ENCODE measurements at places on chromosomes 2 and 18. TPM values are rescaled to one million over a fixed set of nuclear protein-coding genes. Genes with fewer than 3 reads are reported as not detected.

The CCDC74A gene
- 2.2 TPM for total RNA-seq

GRCh38 chr2:195659114-195659513 is 2.1 kb downstream of the SLC39A10 start:
- no peak for DNase-seq

DNA sequence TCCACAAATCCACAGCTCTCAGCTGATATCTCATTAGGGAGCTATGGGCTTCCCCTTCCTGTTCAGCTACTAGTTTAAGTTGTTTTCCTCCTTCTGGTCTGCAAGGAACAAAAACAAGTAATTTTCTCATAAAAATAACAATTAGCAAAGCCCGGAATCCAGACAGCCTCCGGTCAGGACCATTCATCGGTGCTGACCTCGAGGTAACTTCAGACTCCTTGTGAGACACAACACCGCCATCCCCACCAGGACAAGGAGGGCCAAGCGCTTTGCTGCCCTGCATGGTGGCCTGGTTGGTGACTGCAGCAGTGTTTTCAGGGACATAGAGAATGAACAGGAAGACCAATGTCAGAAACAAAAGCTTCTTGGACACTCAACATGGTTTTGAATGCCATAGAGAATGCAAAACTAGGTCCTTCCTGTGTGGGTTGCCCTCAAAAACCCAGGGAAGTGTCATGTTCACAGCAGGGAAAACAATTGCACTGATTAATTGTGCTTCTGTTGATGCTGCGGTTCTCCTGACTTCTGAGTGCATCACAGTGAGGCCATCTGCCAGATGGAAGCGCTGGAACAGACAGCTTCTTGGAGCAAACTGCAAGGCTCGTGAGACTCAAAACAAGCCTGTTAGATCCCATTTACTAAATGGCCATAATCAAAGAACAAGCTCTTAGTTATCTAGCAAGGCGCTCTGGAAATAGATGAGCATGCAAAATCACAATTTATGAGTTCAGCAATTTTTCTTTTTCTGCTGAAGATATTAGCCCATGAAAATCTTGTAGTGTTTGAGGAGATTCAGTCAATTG is 77.1 kb downstream of the HS1BP3 start:
- DNase-seq: no peak

The ANKRD62 gene
- not detected for total RNA-seq

GRCh38 chr18:27073404-27073830 is 111.7 kb downstream of the CHST9 start:
- no peak for DNase-seq

The ESPNL gene
- total RNA-seq: 0.29 TPM

The NPHP1 gene
- total RNA-seq: 4.7 TPM

The VAMP8 gene
- 32.6 TPM for total RNA-seq

- DNase-seq: no peak
These were observed 447.4 kb upstream of the TRIB2 start for GRCh38 chr2:12269041-12269972.

DNA sequence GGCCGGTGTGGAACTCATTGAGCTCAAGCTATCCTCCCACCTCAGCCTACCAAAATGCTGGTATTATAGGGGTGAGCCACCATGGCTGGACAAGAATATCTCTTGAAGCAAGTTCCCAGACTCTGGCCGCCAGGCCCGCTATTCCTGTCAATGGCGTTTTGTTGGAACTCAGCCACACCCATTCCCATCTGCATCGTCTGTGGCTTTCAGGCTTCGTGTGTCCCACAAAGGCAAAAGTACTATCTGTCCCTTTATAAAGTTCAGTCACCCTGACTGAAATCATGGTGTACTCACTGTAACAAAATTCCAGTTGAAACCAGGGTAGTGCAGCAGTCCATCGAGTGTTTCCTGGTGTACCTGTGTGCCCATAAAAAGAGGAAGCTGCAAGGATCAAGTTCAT is 96.7 kb downstream of the SH3BP4 start:
- DNase-seq: peak; percentile 53

DNA sequence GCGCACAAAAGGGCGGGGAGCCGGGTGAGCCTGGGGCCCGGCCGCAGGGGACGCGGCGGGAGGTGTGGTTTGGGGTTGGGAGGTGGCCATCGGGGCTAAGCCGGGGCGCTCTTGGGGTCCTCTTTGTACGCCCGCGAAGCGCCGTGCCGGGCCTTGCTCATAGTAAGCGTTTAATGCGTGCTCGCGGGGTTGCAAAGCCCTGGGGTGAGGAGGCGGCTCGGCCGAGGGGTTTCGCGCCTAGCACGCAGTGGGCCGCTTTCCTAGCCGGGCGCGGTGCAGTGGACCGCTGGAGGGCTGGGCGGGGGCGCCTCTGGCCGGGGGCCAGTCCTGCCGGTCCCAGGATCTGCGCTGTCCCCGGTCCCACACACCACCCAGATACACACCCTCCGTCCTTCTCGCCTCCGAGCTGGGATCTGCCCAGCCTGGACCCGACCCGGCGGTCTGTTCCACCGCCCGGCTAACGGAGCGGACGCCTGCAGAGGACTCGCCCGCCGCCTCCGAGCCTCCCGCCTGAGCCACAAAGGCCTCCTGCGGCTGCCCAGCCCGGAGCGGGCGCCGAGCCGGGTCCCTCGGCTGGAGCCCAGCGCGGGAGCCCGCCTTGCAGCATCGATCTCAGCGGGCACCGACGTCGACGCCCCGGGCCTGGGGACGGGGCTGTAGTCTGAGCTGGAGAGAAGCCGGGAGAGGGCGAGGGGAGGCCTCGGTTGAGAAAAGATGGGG is 564 bp downstream of the DPYSL5 start:
- DNase-seq: peak; percentile 56

- DNase-seq: no peak
These were observed 31.8 kb upstream of the KCNE4 start for GRCh38 chr2:223019987-223020717.

DNA sequence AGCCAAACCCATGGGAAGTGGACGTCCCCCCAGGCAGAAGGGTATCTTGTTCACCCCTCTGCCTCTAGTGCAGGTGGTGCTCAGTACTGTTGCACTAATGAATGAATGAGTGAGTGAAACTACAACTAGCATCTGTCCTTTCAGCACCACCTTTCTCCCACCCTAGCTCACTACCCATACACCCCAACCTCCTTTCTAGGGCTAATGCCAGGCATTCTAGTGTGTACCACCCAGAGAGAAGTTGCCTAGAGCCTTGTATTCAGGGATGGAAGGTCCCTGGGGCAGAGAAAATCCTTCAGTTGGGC is 22.5 kb downstream of the CCT7 start:
- no peak for DNase-seq

- DNase-seq: no peak
These were observed 97.0 kb downstream of the XRCC5 start for GRCh38 chr2:216206041-216206703.

DNA sequence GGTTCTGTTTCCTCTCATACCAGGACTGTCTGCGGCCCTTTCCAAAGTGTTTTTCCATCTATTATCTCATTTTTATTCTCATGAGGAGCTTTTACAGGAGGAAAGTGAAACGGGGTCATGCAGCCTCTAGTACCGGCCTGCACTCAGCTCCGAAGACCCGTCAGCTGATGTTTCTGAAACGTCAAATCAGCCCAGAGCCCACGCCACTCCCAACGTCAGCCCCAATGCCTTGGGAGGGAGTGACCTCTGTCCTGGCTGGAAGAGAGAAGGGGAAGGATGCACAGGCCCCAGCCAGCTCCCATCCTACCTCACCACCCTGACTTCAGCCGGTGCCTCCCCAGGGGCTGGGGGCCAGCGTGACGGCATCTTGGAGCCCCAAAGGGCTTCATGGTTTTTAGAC is 58.5 kb downstream of the ADCY3 start:
- DNase-seq: peak; percentile 80
